GM23248 (cell line): ENCODE measurements at places on chromosomes 6 and 20. TPM values are rescaled to one million over a fixed set of nuclear protein-coding genes. Genes with fewer than 3 reads are reported as not detected.

- H3K4me3 ChIP-seq: 0 out of 2 replicates have a peak overlapping the region, but pooled peaks have one; percentile 29
- H3K36me3 ChIP-seq: no peaks in the 10 kb centered on the region
- peaks cover 32% of the 10 kb centered on the region for H3K27me3 ChIP-seq
- no peak overlapping the region for H3K27ac ChIP-seq
These were observed 7.4 kb upstream of the SLC12A5 start for GRCh38 chr20:46021361-46022359.

DNA sequence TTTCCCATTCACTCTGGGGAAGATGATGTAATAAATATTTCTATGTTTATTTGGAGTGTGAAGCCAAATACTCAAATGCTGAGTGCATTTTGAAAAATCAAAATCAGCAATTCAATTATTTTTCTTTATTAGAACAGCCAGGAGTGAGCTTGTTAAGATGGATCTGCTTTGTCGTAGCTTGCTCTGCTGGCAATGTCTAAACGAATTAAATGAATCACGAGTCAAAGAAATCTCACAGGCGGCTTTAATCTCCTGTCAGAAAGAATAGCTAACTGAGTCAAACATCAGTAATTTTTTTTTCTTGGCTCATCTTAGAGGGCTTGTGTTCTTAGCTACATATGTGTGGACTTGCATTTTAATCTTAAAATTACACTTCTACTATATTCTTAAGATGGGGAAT is 100.2 kb upstream of the HMGN3 start:
- peaks cover 9% of the 10 kb centered on the region; the same call in 1 of the 2 replicates for H3K4me1 ChIP-seq

DNA sequence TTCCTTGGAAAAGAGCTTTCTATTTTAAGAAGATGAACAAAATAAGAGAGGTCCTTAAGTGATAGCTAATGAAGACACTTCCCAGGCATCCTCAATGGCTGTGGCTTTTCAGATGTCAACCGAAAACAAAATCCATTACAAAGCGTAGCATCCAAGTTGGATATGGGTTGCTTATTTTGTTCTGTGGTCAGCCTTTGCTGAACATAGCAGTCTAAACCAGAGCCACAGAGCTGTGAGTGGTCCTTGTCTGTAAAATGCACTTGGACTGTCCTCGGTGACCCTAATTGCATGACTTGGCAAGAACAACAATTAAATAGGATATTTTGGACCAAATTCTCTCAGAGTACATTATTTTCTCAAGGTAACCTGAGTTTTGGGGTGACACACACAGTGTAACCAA is 10.4 kb upstream of the BFSP1 start:
- no peaks in the 10 kb centered on the region for H3K27me3 ChIP-seq
- peaks cover 22% of the 10 kb centered on the region for H3K4me1 ChIP-seq
- no peak overlapping the region for H3K4me3 ChIP-seq
- no peaks in the 10 kb centered on the region for H3K36me3 ChIP-seq
- DNase-seq: no peak

The CRYBG1 gene
- 6.2 and 8.4 TPM in 2 replicates for total RNA-seq

The L3MBTL3 gene
- total RNA-seq: 4.3 and 21.8 TPM in 2 replicates
